ENCODE measurements at places on chromosomes 16 and 17.

DNA sequence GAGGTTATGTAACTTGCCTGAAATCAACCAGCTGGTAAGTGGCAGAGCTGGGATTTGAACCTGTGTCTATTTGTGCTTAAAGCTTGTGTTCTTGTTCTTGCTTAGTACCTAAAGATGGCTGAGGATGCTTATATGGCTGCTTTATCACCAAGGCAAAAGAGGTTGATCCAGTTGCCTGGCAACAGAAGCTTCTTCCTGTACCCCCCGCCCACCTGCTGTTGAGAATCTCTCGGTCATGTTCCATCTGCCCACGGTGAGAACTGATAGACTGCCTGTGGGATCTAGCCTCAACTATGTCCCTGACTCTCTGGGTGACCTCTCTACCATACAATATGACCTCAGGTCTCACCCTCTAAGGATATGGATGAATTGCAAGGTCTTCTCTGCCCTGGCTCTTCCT is 60.7 kb downstream of the ABCC6 start:
- DNase-seq: no peak

- peak; percentile 55 for DNase-seq
Measured at GRCh38 chr16:28623172-28623711, 13.4 kb upstream of the SULT1A1 start.

- DNase-seq: no peak
Measured at GRCh38 chr17:83014297-83014696, 65.1 kb upstream of the METRNL start.

DNA sequence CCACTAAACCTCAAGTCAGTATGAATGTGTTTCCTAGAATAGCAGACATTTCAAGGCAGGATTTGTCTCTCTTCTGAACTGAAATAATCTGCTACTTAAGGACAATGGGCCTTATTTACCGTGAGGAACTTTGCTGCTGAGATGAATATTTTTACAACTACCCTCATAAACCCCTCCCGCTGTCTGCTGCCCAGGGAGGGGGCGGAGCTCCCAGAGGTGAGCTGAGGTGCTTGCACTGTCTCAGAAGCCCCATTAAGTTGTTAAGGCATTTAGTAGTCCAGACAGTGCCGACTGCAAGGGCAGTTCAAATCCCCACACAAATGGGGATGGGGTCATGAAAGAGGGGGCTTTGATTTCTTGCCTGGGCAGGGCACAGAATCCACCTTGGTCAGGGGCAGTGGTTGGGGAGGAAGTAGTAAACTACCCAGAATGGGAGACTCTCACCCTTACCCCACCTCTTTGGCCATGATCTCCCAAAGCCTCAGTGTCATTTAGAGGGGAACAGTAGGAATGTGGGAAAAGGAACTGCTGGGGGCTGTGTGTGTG is 19.2 kb downstream of the HNF1B start:
- DNase-seq: no peak

DNA sequence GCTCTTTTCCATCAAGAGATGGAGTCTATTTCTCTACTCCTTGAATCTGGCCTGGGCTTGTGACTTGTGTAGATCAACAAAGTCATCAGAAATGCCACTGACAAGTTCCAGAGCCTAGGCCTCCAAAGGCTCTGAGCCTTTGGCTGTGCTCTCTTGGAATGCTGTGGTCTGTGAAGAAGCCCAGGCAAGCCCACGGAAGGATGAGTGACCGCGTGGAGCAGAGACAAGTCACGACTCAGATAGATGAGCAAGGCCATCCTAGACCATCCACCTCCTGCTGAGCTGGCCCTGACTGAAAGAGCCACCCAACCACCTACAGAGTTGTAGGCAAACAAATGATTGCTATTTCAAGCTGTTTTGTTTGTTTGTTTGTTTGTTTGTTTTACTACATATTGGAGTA is 11.6 kb upstream of the ICAM2 start:
- DNase-seq: no peak

GRCh38 chr17:13509527-13509926 is 92.2 kb downstream of the HS3ST3A1 start:
- no peak for DNase-seq

DNA sequence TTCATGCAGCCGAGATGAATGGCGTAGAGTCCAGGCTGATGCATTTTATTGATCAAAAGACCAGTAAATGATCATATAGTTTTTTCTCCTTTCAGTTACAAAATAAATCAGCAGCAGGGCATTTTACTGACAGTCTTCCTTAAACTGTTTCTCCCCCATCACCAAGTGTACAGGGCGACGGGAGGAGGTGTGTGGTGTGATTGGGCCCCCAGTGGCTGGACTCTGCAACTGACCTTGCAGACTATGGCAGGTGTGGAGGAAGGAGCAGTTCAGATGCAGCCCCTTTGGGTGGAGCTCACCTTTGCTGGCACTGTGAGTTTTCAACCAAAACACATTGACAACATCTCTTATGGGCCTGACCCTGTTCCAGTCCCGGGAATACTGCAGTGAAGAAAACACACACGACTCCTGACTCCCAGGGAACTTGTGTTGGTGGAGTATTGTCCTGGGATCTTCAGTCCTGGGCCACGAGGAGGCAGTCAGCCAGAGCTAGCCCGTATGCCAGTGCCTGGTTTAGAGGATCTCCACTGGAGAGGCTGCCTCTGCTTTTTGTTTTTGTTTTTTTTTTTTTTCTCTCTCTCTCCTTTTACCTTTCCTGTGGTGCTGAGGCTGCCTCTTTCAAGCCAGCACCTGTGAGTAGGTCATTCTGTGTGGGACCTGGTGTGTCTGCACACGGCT is 29.8 kb downstream of the KIAA0513 start:
- DNase-seq: no peak

- DNase-seq: peak; percentile 65
Measured at GRCh38 chr17:74862108-74862901, 2.6 kb upstream of the GRIN2C start.

- no peak for DNase-seq
Measured at GRCh38 chr17:21186399-21187187, 27.4 kb downstream of the TMEM11 start.

DNA sequence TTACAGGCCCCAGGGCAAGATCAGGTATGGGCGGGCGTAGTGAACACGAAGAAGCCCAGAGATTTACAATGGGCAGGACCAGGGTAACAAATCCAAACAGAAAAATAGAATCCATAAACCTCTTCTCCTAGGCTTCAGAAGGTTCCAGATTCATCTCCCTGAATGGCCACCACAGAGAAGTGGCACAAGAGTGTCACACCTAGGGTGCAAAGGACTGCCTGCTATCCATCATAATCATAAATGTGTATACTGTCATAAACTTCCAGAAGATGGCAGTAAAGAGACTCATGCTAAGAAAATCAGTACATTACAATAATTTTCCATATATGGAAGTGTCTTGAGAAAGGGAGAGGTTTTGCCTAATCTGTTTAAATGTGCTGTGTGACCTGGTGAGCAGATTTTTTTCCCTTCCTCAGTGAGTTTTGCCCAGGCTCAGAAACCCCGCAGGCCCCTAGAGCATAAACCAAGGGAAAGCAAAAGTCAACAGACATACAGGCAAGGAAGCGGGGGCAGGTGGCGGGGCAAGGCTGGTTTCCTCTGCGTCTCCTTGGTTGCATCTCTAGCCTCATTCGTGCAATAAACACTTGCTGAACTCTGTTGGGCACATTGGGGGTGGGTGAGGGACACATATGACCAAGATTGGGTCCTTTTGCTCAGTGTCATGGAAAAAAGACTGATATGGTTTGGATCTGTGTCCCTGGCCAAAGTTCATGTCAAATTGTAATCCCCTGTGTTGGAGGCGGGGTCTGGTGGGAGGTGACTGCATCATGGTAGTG is 92.0 kb upstream of the CDH5 start:
- no peak for DNase-seq

GRCh38 chr16:16120044-16120381 is 103.3 kb downstream of the ABCC6 start:
- no peak for DNase-seq

DNA sequence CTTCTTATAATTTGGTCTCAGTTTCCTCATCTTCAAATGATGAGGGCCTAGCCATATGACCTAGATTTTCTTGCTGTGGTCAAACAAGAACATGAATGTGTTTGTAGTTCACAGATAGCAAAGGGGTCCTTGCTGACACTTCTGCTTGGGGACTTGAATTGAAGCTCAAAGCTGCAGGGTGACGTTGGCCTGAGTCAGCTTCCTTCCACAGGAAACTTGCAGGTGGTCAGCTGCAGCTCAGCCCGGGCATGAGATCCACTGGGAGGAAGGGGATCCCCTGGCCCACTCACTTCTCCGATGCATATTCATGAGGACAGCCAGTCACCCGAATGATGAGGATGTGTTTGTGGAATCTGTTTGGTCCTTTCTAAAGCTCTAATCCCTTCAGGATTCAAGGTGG is 42.6 kb upstream of the AXIN2 start:
- DNase-seq: no peak

DNA sequence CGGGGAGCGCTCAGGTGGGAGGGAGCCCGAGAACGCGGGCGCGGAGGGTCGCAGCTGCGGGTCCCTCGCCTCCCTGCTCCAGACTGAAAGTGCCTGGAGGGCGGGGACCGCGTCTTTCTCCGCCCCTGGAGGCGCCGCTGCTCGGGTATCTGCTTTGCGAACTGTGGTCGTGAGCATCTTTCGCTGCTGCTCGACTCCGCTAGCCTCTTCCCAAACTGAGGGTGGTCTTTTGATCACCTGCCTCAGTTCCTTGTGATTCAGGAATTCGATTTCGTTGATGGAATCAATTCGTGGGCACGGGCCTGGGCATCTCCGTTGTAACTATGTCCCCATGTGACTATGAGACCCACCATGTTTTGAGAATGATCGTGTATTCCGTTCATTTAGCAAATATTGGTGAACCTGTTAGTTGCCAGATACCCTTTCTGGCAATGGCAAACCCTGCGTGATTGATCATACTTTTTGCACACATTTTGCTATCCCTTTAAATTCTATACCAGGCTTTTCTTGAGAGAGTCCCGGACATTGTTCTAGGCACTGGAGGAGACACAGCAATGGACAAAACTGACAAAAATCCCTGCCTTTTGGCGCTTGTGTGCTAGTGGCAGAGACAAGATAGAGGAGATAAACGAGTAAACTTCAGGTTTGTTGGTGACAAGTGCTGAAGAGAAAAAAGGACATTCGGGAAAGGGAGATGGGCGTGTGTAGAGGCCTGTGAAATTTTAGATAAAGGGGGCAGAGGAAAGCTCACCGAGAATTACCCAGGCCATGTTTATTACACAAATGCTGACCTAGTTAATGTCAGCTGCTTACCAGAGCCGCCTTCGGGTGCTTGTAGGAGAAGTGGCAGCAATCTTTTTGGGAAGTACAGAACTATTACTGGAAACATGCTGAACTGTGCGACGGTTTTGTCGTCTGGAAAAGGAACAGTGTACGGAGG is 948 bp downstream of the UTP18 start:
- DNase-seq: no peak

GRCh38 chr16:83343935-83344366 is 463.8 kb upstream of the HSBP1 start:
- no peak for DNase-seq

GRCh38 chr17:82823004-82823403 is 16.8 kb downstream of the ZNF750 start:
- DNase-seq: no peak

- no peak for DNase-seq
Measured at GRCh38 chr16:74771656-74772315, 2.8 kb downstream of the FA2H start.

GRCh38 chr16:28321700-28322411 is 29.5 kb downstream of the SBK1 start:
- no peak for DNase-seq

- no peak for DNase-seq
Measured at GRCh38 chr16:30379158-30379783, 3.1 kb downstream of the SEPTIN1 start.

DNA sequence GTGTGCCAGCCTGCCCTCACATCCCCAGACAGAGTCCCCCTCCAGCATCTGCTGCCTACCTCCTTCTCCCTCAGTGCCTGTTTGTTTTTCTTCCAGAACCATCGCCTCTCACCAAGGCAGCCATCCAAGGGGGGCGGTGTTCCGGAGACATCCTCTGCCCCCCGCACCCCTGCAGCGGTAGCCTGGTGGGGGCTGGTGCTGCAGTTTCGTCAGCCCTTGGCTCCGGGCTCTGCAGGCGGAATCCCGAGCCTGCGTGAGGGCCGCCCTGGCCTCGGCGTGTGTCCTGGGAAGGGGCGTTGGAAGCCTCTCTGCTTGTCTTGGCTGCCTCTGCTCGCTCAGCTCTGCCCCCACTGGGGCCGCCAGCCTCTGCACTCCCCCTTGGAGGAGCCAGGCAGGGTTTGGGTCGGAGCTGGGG is 126.0 kb upstream of the CIBAR2 start:
- DNase-seq: no peak

GRCh38 chr17:9911089-9911488 is 6.0 kb upstream of the RCVRN start:
- DNase-seq: no peak

GRCh38 chr16:27995378-27995777 is 68.1 kb downstream of the GSG1L start:
- DNase-seq: no peak

GRCh38 chr17:50129728-50130558 is at the start of gene SAMD14:
SAMD14 (minus strand) TSS chr17:50130160; CDS start chr17:50124959, 5,201 bp downstream.
- peak; percentile 46 for DNase-seq

- no peak for DNase-seq
Measured at GRCh38 chr17:75490173-75490743, 25.1 kb downstream of the CASKIN2 start.

- DNase-seq: no peak
Measured at GRCh38 chr17:17693253-17694168, 12.3 kb downstream of the RAI1 start.

DNA sequence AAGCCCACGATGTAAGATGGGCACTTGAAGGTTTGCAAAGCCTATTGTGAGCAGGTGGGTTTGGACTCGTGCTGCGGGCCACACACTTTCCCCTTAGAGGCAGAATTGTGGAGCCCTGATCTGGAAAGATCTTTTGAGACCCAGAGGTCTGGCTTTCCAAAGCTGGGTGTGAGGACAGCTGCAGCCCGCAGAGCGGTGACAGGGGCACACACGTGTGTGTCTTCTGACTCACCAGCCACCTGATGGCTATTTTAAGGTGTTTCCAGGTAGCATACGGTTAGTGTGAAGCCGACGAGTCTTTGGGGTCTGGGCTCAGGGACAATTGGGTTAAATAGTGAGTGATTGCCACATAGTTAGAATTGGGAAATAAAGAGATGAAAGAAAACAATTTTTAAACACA is 108.9 kb upstream of the GSE1 start:
- DNase-seq: no peak

DNA sequence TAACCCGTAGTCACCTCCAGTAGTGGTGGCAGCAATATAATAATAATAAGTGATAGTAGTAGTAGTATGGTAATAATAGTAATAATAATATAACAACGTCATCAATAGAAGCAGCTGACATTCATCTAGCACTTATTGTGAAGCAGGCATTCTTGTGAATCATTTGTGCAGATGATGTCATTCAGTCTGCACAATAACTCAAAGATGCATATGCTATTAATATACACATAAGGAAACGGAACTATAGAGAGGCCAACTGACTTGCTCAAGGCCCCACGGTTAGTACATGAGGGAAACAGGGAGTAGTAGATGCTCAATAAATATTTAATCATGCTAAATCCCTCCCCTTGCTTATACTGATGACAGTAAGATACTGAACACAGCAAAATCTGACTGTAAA is 35.4 kb upstream of the GAN start:
- DNase-seq: no peak

Data from stimulated activated naive CD4-positive, alpha-beta T cell treated with Interleukin-2 at 50 U/mL for 16 hours (primary cell).